ENCODE measurements at places on chromosomes 11 and 22.

GRCh38 chr22:46120420-46120737 is 29.9 kb upstream of the PPARA start:
- DNase-seq: no peak

GRCh38 chr11:114291381-114291780 is 4.8 kb upstream of the NNMT start:
- no peak for DNase-seq

DNA sequence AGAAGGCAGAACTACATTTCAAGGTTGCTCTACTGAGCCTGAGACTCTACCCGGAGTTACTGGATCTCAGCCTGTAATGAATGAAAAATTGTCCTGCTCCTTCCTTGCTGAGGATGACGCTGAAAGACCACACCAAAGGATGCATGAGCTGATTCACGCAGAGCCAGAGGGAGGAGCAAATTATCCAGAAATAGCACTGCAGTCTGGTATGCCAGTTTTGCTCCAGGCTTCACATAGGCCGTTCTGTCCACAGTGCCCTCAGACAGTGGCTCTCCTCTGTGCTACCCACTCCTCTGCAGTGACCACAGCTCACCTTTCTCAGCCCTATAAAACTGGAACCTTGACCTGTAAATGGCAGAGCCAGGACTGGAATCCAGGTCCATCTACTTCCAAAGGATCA is 79.3 kb upstream of the GALNT18 start:
- no peak for DNase-seq

- DNase-seq: no peak
These were observed 21.7 kb downstream of the CAVIN3 start for GRCh38 chr11:6298605-6299004.

DNA sequence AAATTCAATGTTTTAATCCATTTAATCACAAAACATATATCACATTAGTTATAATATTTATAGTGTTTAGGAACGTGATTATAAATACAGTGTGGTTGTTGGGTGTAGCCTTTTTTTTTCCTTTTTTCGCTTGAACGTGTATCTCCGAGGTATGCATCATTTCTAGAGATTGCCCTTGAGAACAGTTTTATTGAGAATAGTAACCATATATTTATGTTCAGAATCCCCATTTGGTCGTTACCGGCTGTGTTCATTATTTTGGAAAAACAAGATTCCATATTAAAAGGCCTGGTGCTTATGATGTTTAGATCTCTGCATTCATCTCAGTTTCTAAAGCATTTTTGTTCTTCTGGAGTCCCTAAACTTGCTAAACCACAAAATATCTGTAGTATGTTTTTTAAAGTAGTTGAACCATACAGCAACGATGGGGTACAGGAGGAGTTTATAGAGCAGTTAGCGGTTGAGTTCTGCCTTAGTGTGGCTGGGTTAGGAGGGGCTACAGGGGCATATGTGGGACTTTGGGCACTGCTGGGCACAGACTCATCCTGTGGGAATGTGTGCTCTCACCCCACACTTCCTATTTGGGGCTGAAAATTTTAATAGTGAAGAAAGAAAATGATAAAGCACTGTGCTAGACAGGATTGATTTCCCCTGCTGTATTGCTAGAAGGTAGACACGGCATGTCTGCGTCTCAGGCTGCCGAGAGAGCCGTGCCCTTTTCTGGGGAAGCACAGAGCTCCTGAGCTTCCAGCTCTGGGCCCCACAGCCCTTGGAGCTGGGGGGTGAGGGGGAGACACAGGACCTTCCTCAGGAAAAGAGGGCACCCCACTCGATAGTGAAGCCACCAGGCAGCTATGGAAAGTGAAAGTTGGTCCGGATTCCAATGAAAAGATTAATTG is 81.5 kb upstream of the PPARA start:
- no peak for DNase-seq

DNA sequence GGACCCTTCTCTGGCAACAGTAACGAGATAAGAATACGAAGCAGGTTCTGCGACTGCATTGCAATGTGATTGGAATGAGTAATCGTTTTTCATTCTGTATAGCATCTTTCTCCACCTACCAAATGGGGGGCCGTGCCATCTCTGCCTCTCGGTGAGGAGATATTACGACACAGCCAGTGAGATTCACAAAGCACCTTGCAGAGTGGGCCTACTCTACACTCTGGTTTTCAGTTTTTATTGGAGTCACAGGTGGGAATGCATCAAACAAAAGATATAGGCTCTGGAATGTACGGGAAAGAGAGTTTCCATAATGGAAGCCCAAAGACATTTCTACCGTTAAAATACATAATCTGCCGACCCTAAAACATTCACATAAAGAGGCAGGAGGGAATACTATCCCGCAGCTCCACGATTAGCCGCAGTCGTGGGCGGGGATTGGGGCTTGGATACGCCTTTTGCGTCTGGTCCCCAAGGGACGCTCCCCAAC is 423 bp upstream of the RTN3 start:
- peak; percentile 51 for DNase-seq

GRCh38 chr11:113873236-113873626 is 2.1 kb downstream of the USP28 start:
- no peak for DNase-seq

DNA sequence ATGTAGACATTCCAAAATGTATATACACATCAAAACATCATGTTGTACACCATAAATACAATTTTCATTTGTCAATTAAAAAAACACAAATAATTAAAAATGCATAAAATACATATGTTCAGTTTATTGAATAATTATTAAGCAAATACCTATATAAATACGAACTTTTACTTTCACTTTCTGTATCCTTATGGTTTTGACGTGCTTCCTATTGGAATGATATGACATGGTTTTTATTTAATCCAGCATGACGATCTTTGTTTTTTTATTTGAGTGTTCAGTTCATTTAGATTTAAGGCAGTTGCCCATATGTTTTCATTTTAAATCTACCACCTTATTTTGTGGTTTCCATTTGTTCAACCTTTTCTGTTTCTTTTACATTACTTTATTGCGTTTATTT is 198.3 kb upstream of the PLET1 start:
- no peak for DNase-seq

- DNase-seq: no peak
These were observed 14.0 kb downstream of the GALNT18 start for GRCh38 chr11:11607772-11608171.

GRCh38 chr11:10456519-10456918 is 1.5 kb downstream of the AMPD3 start:
- DNase-seq: no peak

DNA sequence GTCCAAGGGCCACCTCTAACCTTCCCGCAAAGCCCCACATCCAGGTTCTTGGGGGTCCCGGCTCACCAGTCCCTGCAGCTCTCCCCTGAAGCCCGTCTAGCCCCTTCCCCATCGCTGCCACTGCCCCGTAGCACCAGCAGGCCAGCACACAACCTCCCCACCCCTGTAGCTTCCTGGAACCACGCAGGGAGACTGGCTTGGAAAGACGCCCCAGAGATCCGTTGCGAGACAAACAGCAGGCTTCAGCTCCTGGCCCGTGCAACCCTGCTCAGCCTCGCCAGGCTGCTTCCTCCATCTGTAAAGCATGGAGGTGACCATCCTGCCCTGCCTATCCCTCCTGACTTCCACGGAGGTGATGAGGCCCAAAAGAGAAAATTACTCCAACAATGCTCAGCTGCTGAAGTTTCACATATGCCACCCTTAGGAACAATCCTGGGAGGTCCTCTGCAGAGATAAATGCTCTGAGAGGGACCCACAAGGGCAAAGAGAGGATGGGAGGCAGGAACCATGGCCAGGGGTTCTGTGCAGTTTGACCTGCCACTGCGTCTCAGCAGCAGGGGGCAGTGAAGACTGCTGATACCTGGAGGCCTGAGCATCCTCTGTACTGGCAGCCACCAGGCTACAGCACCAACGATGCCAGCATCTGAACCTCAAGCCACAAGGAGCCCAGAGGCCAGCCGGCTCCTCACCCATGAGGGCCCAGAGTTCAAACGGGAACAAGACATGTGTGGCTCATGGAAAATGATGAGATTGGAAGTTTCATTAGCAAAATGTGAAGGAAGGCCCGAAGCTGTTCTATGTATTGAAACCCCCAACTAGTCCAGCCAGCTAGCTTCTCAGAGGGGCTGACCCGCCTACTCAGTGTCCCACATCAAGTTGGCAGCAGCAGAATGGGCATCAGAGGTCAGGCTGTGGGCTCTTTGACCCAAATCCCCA is 16.1 kb downstream of the DGCR2 start:
- peak; percentile 50 for DNase-seq

DNA sequence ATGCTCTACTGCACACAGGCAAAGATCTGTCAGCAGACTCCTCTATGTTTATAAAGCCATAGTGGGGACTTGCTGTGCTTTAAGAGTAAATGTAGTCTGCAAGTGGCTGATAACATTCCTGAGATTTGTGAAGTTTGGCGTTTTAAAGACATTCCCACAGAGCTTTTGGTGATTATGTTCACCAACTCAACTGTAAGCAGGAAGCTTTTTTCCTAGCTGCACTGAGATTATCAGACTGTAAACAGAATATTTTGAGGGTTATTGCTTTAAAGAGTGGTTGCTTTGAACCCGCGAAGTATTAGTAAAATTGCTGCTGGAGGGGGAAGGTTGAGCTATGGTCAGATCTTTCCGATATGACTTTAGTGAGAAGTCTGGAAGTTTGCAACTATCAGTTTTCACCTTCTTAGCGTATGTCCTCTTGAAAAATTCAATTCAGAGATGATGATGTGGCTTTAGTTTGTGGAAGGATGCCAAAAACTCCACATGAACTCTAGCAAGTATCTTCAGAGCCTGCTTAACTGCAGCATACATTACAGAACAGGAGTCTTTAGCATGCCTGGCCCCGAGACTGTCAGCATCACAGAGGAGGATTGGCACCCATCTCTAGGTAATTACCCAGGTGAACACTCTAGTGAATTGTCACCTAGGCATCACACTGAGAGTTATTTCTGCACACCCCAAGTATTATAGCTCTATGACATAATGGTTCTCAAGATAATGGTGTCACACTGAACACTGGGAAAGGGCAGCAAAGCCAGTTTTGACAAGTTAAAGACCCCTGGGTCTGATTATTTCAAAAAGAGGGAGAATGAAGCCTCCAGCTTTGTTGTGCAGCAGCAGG is 89.9 kb downstream of the MTNR1B start:
- no peak for DNase-seq

- DNase-seq: no peak
These were observed at the start of gene APOA5 for GRCh38 chr11:116791813-116792143. TSS of gene APOA5 (minus strand) at chr11:116791879. CDS start at chr11:116791860, 19 bp downstream.

DNA sequence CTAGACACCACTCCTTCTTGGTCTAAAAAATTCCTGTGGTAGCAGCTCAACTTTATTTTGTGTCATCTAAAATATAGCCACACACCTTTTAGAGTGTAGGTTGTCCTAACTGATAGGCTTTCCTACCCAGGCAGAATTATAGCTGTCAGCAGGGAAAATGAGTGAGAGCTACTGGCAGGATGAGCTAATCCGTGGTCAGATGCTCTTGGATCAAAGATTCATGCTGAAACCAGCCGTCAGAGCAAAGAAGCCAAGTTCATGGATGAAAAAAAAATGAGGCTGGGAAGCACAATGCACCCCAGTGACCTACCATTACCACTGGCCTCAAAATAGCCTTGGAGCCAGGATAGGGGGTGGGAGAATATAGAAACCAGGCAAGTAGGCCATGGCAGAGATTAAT is 113.1 kb upstream of the BLID start:
- DNase-seq: no peak

DNA sequence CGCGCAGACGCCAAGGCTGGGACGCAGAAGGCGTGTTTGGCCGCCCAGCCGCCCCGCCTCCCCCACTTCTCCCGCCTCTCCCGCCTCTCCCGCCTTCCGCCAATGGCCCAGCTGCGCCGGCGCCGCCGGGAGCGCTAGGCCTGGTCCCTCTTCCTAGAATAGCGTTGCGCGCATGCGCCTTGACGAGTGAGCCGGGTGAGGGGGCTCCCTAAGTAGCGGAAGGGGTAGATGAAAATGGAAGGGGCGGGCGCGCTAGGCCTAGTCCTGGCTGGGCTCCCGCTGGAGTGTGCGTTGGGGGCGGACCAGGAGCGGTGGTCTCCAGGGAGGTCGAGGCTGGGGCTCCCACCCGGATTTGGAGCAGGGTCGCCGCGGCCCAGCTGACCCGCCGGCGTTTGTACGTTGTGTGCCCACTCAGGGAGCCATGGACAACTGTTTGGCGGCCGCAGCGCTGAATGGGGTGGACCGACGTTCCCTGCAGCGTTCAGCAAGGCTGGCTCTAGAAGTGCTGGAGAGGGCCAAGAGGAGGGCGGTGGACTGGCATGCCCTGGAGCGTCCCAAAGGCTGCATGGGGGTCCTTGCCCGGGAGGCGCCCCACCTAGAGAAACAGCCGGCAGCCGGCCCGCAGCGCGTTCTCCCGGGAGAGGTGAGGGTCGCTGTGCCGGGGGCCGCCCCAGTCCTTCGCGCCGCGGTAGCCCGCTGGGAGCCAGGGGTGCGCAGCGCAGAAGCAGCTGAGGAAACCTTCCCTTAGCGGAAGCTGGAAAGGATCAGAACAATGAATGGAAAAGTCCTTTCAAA is at the start of gene AKIP1:
AKIP1 (plus strand) TSS at position 161 of the 795 bp plus-strand sequence; CDS start at position 422, 261 bp downstream.
- peak; percentile 82 for DNase-seq

DNA sequence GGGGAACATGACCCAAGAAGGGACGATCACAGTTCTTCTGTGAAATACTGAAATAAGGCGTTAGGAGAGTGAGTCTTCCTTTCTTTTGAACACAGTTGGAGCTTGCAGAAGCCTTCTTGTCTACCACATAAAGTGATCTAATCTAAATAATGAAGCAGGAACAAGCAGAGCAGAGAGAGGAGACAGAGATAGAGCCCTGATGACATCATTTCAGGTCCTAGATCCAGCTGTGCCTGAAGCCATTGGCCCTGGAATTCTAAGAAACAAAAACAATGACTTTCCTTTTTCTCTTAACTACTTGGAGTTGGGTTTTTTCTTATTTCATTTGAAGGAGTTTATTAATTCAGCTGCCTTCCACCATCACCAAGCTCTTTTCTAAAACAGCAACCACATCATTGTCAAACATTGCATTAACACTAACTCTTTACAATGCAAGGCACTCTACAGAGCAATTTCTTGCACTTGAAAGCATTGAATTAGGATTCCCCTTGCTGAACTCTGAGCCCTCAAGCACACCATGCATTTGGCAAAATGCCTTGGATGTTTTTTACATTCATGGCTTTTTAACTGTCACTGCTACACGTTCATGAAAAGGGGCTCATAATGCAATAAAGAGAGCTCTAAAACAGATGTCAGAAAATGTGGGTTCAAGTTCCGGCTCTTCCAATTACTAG is 117.2 kb upstream of the TIMP3 start:
- no peak for DNase-seq

GRCh38 chr22:43789452-43789851 is 22.7 kb downstream of the EFCAB6 start:
- no peak for DNase-seq

GRCh38 chr11:12420706-12421105 is 43.3 kb downstream of the PARVA start:
- no peak for DNase-seq

- no peak for DNase-seq
These were observed 23.1 kb upstream of the SEPTIN5 start for GRCh38 chr22:19691007-19691720.

DNA sequence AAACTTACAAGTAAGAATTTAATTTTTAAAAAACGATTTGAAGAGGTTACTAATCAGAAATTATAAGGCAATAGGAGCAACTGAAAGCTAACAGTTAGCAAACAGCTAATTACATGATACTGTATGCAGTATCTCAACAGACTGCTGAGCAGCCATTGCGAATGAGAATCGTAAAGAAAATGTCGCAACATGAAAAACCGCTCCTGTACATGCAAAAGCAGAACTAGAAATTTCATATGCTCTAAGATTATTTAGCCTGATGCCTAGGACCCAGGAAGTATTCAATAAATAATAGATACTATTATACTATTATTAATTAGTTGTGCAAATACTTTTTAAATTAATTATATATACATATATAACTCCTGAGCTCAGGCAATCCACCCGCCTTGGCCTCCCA is 48.7 kb upstream of the EP300 start:
- DNase-seq: no peak

All from activated naive CD4-positive, alpha-beta T cell treated with Interleukin-2 at 50 U/mL for 16 hours (primary cell).